ENCODE measurements at places on chromosomes 13 and 19.

DNA sequence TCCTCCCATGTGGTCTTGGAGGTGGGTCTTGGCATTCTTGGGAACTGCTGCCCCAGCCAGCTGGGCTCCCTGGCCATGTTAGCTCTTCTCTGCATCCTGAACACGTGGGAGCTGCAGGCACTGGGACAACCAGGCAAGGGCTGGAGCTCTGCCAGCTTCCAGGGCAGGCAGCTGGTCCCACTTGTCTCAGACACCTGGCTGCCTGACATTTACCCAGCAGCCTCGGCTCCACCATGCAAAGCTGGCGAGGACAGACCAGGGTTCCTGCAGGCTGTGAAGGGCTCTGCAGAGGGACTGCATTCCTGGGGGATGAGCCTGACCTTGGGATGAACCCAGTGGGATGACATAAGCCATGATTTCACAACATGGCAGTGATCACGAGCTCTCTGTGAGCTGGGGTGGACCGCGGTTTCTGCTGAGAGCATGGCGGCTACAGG lies 99.0 kb upstream of the TSHZ3 start:
- no peak overlapping the region for H3K27ac ChIP-seq
- H3K4me3 ChIP-seq: no peak overlapping the region
- H3K27me3 ChIP-seq: no peaks in the 10 kb centered on the region
- no peak for DNase-seq
- H3K36me3 ChIP-seq: no peaks in the 10 kb centered on the region
- no peaks in the 10 kb centered on the region for H3K4me1 ChIP-seq

DNA sequence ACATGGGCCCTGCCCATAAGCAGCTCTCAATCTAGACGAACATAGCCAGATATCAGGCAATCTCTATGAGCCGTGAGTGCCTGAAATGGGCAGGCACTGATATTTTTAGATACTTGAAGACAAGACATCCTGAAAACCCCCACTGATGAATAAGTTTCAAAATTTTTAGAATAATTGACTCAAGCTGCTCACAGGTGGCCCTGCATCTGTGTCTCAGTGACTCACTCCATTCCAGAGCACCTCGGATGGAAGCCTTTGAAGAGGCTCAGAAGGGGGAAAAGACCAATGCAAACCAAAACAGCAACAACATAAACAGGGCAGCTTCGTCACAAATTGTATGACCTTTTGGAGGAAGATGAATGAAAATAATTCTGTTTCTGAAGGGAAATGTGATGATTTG lies 42.8 kb upstream of the SLC46A3 start:
- H3K4me1 ChIP-seq: no peaks in the 10 kb centered on the region

- peaks cover 19% of the 10 kb centered on the region for H3K36me3 ChIP-seq
- no peaks in the 10 kb centered on the region for H3K4me1 ChIP-seq
- H3K27me3 ChIP-seq: no peaks in the 10 kb centered on the region
- H3K4me3 ChIP-seq: no peak overlapping the region
Observed at GRCh38 chr19:51354742-51355148, 11.4 kb downstream of the ETFB start.

GRCh38 chr13:84867246-84867645 lies 932.0 kb downstream of the SLITRK6 start:
- DNase-seq: no peak
- no peak overlapping the region for H3K27ac ChIP-seq
- no peak overlapping the region for H3K4me3 ChIP-seq
- no peaks in the 10 kb centered on the region for H3K36me3 ChIP-seq
- no peaks in the 10 kb centered on the region for H3K27me3 ChIP-seq
- H3K4me1 ChIP-seq: no peaks in the 10 kb centered on the region

DNA sequence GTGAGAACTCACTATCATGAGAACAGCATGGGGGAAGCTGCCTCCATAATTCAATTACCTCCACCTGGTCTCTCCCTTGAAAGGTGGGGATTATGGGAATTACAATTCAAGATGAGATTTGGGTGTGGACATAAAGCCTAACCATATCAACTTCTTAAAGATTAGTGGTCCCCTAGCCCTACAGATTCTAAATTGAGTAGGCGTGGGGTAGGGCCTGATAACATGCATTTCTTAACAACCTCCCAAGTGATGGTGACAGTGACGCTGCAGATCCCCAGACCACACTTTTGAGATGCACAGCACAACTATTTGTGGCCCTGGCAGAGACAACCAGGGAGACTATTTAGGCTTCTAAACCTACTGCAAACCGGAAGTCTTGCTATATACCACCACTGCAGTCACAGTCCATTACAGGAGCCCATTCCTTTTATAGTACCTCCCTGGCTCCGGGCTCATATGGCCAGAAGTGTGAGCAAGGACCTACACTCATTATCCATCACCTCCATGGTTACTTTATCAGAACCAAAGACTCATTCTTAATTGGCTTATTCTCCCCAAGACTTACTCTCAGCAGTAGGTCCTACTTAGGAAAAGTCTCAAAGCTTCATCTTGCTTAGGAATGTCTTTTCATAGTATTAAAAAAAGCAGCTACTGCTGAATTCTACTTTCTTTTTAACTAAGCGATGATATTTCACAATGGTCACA lies 2.1 kb upstream of the DPY19L3 start:
- H3K4me1 ChIP-seq: peaks cover 10% of the 10 kb centered on the region
- H3K27ac ChIP-seq: no peak overlapping the region
- no peak for DNase-seq
- no peaks in the 10 kb centered on the region for H3K27me3 ChIP-seq

DNA sequence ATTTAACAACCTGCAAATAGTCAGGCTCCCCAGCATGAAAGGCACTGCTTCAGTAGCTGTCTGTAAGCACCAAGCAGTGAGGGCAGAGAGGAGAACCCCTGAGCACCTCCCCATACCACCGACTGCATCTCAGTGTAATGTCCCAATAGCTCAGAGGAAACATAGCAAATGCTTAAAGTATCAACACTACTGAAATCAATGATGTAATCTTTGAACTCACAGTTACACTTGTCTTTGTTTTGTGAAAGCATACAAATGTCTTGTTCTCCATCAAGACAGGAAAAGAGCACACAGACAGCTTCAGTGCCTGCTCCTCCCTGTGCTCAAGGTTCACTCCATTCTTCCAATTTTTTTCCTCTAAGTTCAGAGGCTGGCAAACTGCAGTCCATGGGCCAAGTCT lies 94.7 kb downstream of the IRS2 start:
- H3K4me3 ChIP-seq: no peak overlapping the region
- no peak overlapping the region for H3K27ac ChIP-seq
- no peaks in the 10 kb centered on the region for H3K36me3 ChIP-seq
- H3K4me1 ChIP-seq: no peaks in the 10 kb centered on the region
- H3K27me3 ChIP-seq: no peaks in the 10 kb centered on the region
- DNase-seq: no peak

DNA sequence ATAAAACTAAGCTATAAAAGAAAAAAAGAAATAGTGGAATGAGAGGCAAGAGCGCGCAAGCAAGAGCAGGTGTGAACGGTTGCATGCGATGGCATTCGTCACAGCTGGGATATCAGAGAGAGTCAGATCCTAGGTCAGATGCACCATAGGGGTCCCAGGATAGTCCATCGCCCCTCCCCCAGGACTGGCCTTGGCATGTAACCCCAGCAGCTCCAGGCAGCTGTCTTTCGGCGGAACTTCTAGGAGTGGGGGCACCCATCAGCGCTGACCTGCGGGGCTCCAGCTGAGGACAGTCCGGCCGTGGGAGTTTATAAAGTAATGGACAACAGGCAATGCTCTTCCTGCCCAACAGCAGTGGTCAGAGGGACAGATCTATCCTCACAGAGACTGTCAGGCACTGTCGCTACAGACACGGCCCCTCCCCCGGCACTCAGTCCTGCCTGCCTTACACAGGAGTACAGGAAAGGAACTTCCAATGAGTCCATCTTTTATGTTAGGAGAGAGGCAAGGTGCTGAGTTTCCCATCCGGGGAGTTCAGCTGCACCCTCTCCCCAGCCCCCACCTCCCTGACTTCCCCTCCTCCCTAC lies 1.4 kb downstream of the SIAH3 start:
- H3K4me1 ChIP-seq: peaks cover 6% of the 10 kb centered on the region
- H3K4me3 ChIP-seq: peak overlapping the region; percentile 56
- no peak overlapping the region for H3K27ac ChIP-seq
- H3K36me3 ChIP-seq: no peaks in the 10 kb centered on the region

- H3K4me3 ChIP-seq: peak within 1 kb of the TSS; percentile 88
- H3K27ac ChIP-seq: peak within 1 kb of the TSS; percentile 98
- H3K4me1 ChIP-seq: peaks cover 13% of the 10 kb centered on the region
- no peaks in the 10 kb centered on the region for H3K36me3 ChIP-seq
- DNase-seq: no peak
- no peaks in the 10 kb centered on the region for H3K27me3 ChIP-seq
Observed at GRCh38 chr19:49119411-49120324, at the start of gene PPFIA3. Gene PPFIA3, plus strand, starts transcription at chr19:49119544. Its CDS starts 8,330 bp downstream, at chr19:49127874.

- H3K4me1 ChIP-seq: peaks cover 49% of the 10 kb centered on the region
- no peaks in the 10 kb centered on the region for H3K27me3 ChIP-seq
- no peak overlapping the region for H3K27ac ChIP-seq
- peaks cover 32% of the 10 kb centered on the region for H3K36me3 ChIP-seq
- H3K4me3 ChIP-seq: no peak overlapping the region
Observed at GRCh38 chr19:45528149-45528743, 21.0 kb downstream of the VASP start.

DNA sequence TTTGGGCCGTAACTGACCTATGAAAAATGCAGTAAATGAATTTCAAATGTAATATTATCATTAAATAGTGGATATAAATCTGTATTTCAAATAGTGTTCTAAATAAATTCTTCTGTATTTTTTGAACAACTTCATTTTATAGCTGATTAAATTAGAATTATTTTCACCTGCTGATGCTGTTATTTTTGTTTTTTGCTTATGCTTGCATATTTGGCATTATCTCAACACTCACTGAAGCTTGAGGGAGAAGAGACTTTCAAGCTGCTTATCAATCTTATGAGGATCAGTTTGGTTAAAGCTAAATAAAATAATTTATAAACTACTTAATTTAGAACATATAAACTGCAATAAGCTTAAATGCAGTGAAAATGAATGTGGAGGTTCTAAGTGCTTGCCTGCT lies 251.3 kb upstream of the PCDH9 start:
- no peaks in the 10 kb centered on the region for H3K36me3 ChIP-seq
- H3K4me1 ChIP-seq: no peaks in the 10 kb centered on the region
- no peak overlapping the region for H3K27ac ChIP-seq

GRCh38 chr19:50912727-50913716 lies 1.8 kb upstream of the KLK4 start:
- H3K27me3 ChIP-seq: no peaks in the 10 kb centered on the region
- no peaks in the 10 kb centered on the region for H3K4me1 ChIP-seq
- DNase-seq: no peak
- no peaks in the 10 kb centered on the region for H3K36me3 ChIP-seq
- no peak overlapping the region for H3K27ac ChIP-seq

GRCh38 chr19:18194554-18195238 lies 1.7 kb downstream of the MPV17L2 start:
- DNase-seq: no peak
- no peaks in the 10 kb centered on the region for H3K27me3 ChIP-seq
- H3K36me3 ChIP-seq: no peaks in the 10 kb centered on the region
- no peak overlapping the region for H3K27ac ChIP-seq
- peaks cover 8% of the 10 kb centered on the region for H3K4me1 ChIP-seq

DNA sequence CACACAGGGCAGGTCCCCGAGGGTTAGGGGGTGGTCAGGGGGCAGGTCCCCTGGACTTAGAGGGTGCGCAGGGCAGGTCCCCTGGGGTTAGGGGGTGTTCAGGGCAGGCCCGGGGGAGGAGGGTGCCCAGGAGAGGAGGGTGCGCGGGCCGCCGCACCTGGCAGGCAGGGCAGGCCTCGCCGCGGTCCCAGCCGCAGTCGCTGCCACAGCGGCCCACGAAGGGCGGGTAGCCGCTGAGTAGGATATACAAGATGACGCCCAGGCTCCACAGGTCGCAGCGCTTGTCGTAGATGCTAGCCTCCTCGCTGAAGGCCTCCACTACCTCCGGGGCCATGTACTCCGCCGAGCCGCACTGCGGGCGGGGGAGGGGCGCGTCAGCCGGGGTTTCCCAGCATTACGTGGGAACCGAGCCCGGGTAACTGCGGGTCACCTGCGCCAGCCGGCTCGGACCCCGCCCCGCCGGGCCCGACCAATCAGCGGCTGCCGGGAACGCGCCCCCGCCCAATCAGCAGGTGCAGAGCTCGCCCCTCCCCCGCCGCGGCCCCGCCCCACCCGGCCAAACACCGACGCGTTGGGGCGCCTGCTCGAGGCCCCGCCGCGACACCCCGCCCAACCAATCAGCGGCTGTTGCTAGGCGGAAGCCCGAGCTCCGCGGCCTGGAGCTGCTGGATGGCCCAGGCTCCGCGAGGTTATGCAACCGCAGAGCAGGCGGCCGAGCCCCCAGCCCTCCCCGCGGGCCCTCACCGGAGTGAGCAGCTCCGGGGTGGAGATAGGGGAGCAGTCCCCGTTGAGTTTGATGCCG lies 9.2 kb downstream of the MKNK2 start:
- peak overlapping the region; percentile 71 for H3K4me3 ChIP-seq
- no peaks in the 10 kb centered on the region for H3K27me3 ChIP-seq
- peaks cover 64% of the 10 kb centered on the region for H3K36me3 ChIP-seq

- DNase-seq: no peak
- no peak overlapping the region for H3K4me3 ChIP-seq
- H3K27ac ChIP-seq: no peak overlapping the region
- H3K27me3 ChIP-seq: no peaks in the 10 kb centered on the region
- no peaks in the 10 kb centered on the region for H3K36me3 ChIP-seq
Observed at GRCh38 chr13:85724546-85725432, 74.4 kb downstream of the SLITRK6 start.

- no peak overlapping the region for H3K27ac ChIP-seq
- H3K36me3 ChIP-seq: peaks cover 46% of the 10 kb centered on the region
- H3K27me3 ChIP-seq: no peaks in the 10 kb centered on the region
- peaks cover 5% of the 10 kb centered on the region for H3K4me1 ChIP-seq
- no peak overlapping the region for H3K4me3 ChIP-seq
- DNase-seq: no peak
Observed at GRCh38 chr19:14441041-14441938, 8.2 kb downstream of the PKN1 start.

- no peaks in the 10 kb centered on the region for H3K27me3 ChIP-seq
- peak overlapping the region; percentile 96 for H3K27ac ChIP-seq
- H3K36me3 ChIP-seq: peaks cover 8% of the 10 kb centered on the region
- DNase-seq: no peak
- no peak overlapping the region for H3K4me3 ChIP-seq
- H3K4me1 ChIP-seq: peaks cover 73% of the 10 kb centered on the region
Observed at GRCh38 chr19:17109962-17110598, 34.5 kb downstream of the MYO9B start.

GRCh38 chr19:17703824-17704463 lies 15.3 kb upstream of the MAP1S start:
- no peaks in the 10 kb centered on the region for H3K36me3 ChIP-seq
- H3K4me3 ChIP-seq: no peak overlapping the region
- no peak overlapping the region for H3K27ac ChIP-seq
- no peaks in the 10 kb centered on the region for H3K4me1 ChIP-seq

Data from thoracic aorta (tissue), 2 donors.